ENCODE measurements at places on chromosomes 13 and 19.
A peak's percentile ranks its signal among the peaks of the same experiment; 100 is the strongest.

GRCh38 chr13:94384231-94384905, 95.1 kb downstream of the DCT start:
- DNase-seq = no peak

DNA sequence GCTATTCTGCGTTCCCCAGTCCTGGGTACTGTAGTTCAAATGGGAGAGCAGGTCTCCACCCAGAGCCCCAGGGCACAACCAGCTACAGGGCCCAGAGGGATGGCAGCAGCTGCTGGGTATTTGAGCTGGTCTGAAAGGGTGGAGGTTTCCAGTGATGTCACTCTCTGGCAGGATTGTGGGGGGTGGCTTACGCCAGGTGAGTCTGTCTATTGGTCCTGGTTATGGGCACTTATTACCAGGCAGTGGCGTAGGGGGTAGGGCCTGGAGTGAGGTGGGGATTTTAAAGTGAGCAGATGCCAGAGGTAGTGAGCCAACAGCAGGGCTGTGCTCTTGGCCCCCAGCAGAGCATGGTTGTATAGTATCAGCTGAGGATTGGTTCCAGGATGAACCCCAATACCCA, 6.2 kb downstream of the RPS19 start:
- DNase-seq = no peak

GRCh38 chr19:46374536-46375475, 27.9 kb downstream of the PPP5C start:
- no peak for DNase-seq

DNA sequence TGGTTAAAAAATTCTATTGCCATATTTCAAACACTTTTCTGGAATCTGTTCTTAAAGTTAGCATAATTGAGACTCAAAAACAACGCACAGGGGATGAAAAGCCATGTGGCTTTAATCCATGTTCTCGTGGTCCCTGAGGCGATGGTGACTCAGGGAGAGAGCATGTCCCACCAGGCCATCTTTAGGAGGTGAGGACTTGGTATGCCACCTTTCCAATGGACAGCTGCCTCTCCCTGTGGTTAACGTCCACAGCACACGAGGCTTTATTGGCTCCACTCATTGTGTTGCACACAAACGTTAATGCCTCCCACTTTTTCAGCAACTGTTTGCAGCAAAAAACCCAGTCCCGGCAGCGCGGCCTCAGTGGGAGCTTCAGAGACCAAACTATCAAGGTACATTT, 51.4 kb downstream of the EFNB2 start:
- no peak for DNase-seq

DNA sequence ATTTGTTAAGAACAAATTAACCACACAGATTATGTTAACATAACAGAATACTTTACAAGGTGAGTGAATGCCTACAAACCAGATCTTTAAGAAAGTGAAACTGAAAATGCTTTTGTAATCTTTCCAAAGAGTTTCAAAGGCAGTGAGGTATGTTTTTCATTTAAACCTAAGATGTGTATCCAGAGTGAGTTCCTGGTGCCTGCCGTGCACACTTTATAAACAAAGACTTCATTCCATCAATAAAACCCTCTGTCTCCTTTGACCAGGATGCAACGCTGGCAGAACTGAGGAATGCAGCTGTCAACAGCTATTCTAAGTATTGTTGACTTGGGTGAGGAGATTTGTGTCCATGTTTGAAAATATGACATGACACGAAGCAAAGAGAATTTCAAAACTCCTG, 344.6 kb downstream of the DNAJC15 start:
- peak; percentile 14 for DNase-seq

- DNase-seq = peak; percentile 86
These were observed at the start of gene LSR for GRCh38 chr19:35248310-35249145. TSS of gene LSR (plus strand) at chr19:35249002. CDS start at chr19:35249023, 21 bp downstream.

DNA sequence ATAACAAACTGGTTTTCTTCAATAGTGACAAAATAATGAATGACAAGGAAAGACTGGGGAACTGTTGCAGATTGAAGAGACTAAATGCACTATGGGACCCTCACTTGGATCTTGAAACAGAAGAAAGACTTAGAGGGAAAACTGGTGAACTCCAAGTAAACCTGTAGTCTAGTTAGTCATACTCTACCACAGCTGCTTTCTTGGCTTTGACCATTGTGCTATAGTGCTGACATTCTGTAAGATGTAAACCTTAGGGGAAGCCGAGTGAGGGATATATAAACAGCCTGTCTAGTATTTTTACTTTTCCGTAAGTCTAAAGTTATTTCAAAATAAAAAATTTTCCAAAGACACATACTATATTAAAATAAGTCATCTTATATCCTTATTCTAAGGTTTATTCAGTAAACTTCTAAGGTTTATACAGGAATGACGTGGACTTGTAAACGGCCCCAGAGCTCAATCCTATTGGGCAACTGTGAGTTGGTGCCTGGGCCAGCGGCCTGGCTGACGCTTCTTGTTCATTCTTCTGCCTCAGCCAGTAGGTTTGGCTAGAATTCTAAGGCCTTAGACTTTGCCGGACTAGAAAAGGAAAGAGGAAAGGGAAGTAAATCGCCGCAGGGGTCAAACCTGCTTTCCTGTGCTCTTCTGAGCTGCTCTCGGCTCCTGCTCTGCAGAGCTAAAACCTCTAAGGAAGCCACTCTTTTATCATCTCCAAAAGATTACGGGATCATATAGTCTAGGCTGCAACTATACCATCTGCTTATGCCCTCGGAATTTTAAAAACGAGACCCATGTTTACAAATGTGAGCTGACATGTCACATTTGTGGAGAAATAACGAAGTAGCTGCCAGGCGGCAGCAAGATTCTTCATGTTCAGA, 33.6 kb upstream of the UBE2L5 start:
- no peak for DNase-seq

GRCh38 chr13:46478651-46479050, 74.3 kb upstream of the LRCH1 start:
- DNase-seq = no peak

- DNase-seq = peak; percentile 84
These were observed 26.2 kb downstream of the OPA3 start for GRCh38 chr19:45558399-45558878.

DNA sequence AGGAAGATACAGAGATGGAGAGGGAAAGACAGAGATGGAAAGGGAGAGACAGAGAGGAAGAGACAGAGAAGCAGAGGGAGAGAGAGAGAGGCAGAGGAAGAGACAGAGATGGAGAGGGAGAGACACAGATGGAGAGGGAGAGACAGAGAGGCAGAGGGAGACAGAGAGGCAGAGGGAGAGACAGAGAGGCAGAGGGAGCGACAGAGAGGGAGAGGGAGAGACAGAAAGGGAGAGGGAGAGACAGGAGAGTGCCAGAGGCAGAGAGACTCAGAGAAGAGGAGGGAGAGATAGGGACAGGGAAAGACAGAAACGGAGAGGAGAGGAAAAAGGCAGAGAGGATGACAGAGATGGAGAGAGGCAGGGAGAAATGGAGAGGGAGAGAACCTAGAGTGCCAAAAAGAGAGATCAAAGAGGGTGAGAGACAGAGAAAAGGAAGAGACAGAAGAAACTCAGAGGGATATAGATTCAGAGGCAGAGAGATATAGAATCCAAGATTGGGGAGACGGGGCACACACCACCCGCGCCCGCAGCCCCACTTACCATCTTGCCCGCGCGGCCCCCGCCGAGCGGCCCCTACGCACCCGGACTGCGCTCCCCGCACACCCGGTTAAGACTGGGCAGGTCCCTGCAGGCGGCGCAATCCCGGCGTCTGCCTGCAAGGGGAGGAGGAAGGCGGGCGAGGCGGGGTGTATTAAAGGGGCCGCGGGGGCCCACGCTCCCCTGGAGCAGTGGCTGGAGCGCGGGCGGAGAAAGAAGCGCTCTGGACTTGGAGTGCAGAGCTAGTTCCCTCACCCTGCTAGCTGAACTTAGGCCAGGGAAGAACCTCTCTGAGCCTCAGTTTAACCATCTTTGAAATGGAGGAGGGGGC, 10.7 kb downstream of the TM6SF2 start:
- no peak for DNase-seq

GRCh38 chr13:35732565-35732964, 256.1 kb upstream of the MAB21L1 start:
- no peak for DNase-seq

- no peak for DNase-seq
These were observed 249.5 kb upstream of the SLC10A2 start for GRCh38 chr13:103315711-103316110.

- no peak for DNase-seq
These were observed 66.8 kb upstream of the MCF2L start for GRCh38 chr13:112902101-112902651.

DNA sequence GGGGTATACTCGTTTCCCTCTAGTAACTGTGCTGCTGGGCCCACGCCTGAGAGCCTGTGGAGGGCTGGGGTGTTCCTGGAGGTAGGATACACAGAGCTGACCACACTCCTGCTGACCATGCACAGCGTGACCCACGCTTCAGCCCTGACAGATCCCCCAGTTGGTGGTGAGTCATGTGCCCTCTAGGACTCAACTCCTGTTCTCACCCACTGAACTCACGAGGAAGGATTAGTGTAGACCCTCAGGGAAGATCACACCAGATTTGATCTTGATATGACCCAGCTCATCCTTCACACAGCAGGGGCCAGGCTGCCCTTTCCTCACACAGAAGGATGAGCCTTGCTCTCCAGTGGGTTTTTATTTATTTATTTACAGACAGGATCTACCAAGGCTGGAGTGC, 13.3 kb upstream of the ACP7 start:
- no peak for DNase-seq

DNA sequence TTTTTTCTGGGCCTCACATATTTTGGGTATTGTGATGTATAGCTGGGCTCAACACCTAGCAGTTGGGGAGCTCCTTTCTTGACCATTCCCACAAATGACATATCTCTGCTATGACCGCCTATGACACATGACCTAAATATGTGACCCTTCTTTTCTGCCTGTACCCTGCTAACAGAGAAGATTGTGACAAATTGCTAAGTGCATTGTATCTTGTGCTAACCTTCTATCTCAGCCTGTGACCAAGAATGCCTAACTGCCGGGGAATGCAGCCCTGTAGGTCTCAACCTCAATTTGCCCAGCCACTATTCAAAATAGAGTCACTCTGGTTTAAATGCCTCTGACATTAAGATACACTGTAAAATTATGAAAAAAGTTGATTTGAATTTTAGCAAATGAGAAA, 6.8 kb upstream of the ZNF429 start:
- DNase-seq = no peak

DNA sequence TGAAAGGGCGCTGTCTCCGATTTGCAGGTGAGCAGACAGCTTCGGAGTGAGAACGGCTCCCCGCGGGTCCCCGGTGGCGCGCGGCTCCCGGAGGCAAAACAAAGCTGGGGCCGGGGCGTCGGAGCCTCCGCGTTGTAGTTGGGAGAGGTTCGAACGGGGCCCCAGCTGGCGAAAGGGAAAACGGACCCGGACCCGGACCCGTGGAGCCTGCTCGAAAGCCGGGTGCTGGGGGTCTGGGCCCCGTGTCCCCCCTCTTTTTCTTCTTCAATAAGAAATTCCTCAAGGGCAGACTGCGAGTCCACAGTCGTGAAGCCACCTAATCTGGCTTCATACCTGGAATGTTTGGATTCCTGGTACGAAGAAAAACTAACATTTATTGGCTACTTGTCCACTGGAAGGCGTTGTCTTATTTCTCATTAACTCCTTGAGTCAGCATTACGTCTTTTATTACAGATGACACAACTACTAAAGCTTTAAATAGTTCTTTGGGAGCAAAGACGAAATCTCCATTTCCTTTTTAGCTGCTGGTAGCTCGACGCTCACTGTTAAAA, 632 bp upstream of the MTIF3 start:
- DNase-seq = peak; percentile 34

GRCh38 chr19:28235606-28236125, 977.3 kb downstream of the UQCRFS1 start:
- no peak for DNase-seq

- DNase-seq = no peak
These were observed 30.0 kb upstream of the USPL1 start for GRCh38 chr13:30587739-30588138.

DNA sequence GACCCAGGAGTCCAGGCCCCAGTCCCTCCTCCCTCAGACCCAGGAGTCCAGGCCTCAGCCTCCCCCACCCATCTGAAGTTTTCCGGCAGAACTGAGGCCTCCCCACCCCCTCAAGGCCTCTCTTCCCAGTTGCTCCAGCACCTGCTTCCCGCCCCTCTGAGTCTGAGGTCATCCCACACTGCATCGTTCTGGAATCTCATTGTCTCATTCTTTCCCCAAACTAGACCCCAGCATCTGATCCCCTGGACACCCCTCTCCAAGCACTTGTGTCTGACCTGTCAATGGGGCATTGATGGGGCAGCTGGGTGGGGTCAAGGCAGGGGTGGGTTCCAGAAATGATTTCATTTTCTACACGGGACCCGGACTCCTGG, 793 bp upstream of the SBK2 start:
- no peak for DNase-seq

DNA sequence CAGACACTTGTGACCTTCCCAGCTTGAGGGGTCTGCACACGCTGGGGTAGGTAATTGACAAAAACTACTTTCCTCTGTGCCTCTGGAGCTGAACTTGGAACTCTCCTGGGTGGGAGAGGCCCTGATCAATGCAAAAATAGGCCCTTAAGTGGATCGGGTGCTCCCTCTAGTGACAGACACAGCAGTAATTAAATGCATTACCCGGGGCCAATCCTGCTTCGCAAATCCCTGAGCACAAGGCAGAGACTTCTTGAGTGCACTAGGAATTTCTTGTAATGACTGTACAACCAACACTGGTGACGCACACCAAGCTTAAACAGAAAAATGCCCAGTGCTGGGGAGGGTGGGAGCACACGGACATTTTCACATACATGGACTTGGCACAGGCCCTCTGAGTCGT, 10.6 kb upstream of the UBE2S start:
- DNase-seq = peak; percentile 73

GRCh38 chr13:48644141-48644540, 9.6 kb upstream of the CYSLTR2 start:
- no peak for DNase-seq

GRCh38 chr19:13029893-13030292, 34.6 kb downstream of the NFIX start:
- DNase-seq = no peak

GRCh38 chr13:21850013-21851006, 179.4 kb downstream of the FGF9 start:
- no peak for DNase-seq

GRCh38 chr19:480016-480855, 16.1 kb upstream of the MADCAM1 start:
- peak; percentile 62 for DNase-seq

- DNase-seq = no peak
These were observed 34.6 kb downstream of the CEBPG start for GRCh38 chr19:33408116-33408515.

- peak; percentile 38 for DNase-seq
These were observed 24.0 kb downstream of the USP12 start for GRCh38 chr13:27147530-27148170.

All from CD4-positive, alpha-beta T cell treated with Interleukin-17A for 1 hour (primary cell).